Left renal pelvis (tissue), 4 donors: ENCODE measurements at places on chromosomes 16 and 17.

DNA sequence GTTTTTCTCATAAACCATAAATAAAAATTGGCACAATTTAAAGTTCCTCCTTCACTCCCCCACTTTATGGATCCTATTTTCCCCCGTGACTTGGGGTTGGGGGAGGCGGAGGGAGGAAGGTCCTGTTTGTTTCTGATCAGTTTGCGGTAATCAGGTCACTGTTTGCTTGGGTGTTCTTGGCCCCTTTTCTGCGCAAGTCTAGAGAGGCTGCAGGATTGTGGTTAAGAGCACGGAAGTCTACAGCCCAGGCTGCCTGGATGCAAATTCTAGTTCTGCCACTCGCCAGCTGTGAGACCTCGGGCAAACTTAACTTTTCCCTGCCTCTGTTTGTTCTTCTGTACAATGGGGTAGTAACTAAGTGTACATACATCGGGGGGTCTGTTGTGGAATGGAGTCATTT is 12.1 kb downstream of the ATP2C2 start:
- DNase-seq, result no peak

DNA sequence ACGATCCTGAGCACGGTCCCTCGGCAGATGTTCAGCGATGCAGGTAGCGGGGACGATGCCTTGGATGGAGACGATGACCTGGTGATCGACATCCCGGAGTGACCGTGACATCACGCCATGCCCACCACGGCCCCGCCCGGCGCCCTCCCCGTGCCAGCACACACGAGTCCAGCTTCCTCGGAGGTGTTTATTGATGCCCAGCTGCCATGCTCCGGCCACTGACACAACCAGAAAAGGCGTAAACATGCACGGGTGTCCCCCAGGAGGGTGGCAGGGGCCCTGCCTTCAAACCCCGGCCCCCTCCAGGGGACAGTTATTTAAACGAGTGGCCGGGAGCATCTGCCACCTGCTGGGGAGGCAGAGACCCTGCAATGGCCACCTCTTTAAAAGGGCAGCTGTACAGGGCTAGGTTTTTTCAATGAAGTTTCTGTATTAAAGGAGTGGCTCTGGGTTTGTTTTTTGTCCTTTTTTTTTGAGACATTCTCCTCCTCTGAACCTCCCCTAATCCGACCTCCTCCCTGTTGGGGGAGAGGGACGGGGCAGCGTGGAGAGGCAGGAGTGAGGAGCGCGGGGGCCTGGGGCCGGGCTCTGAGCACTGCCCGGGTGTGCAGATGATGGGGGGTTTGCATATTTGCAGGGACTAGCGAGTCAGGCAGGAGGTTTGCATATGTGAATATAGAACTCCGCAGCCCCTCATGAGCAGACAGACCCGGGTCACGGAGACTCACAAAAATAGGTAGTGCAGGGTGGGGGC is 5.3 kb downstream of the DOC2A start:
- no peak for DNase-seq

DNA sequence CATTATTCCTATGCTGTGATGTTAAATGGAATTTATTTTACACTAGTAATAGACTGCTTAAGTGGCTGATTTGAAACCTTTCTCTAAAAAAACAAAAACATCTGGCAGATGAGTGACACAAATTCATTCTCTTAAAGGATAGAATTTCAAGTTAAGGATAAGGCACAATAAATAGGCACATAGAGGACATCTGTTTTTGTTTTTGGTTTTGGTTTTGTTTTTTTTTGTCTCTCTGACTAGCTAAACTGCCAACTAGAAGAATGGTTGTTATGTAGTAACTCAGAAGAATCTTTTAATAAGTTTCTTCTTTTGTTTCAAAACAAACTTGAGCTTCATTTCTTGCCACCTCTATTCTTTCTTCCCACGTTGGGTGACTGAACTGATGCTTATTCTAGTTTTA is 5.1 kb upstream of the VPS4A start:
- no peak for DNase-seq

- peak; percentile 72 for DNase-seq
Measured at GRCh38 chr17:29369831-29370735, 20.1 kb upstream of the TAOK1 start.

DNA sequence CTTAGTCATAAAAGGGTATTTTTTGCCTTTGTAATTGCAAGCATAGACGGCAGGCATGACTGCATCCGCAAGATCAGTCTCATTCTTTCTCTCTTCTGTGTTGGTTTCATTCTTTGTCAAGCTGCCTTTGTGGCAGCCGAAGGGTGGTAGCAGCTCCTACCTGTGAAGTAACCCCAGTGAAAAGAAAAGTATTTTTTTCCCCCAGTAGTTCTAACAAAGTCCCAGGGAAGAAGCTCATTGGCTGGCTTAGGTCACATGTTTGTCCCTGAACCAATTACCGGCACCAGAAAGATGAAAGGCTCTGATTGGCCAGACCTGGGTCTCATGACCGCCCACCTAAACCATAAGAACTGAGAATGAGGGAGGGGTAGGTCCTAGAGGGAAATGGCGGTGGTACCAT is 110.7 kb downstream of the RAP1GAP2 start:
- DNase-seq, result no peak

GRCh38 chr17:1789936-1790335 is 28.1 kb downstream of the SERPINF1 start:
- no peak for DNase-seq

GRCh38 chr17:38605411-38605840 is 326 bp downstream of the SRCIN1 start:
- DNase-seq, result no peak

- no peak for DNase-seq
Measured at GRCh38 chr16:62462971-62463370, 426.7 kb upstream of the CDH8 start.

DNA sequence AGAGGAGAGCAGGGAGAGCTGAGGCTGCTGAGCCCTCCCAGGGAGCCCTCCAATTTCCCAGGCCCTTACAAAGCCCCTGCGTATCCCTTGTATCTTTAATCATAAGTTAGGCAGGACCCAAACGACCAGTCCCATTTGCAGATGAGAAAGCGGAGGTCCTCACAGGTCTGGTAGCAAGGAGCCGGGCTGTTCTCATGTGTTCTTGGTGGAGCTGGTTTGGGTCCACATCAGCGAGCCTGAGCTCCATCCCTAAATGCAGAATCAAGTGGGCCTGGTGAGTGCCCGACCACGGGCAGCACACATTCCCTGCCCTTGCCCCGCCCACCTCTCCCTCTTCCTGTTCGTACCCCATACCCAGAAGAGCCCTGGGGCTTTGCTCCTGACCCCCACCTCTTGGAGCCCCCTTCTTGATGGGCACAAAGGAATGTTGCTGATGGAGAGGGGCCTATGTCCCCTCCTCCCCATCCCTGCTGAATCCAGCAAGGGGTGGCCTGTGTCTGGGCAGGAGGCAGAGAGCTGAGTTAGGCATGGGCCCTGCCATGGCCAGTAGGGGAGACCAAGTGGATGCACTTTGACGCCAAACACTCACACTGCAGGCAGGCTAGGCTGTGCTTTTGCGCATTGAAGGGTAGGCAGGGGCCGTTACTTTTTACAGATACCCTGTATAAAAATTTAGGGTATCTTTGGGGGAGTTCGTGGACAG is 18.3 kb upstream of the ADCY7 start:
- DNase-seq, result no peak

DNA sequence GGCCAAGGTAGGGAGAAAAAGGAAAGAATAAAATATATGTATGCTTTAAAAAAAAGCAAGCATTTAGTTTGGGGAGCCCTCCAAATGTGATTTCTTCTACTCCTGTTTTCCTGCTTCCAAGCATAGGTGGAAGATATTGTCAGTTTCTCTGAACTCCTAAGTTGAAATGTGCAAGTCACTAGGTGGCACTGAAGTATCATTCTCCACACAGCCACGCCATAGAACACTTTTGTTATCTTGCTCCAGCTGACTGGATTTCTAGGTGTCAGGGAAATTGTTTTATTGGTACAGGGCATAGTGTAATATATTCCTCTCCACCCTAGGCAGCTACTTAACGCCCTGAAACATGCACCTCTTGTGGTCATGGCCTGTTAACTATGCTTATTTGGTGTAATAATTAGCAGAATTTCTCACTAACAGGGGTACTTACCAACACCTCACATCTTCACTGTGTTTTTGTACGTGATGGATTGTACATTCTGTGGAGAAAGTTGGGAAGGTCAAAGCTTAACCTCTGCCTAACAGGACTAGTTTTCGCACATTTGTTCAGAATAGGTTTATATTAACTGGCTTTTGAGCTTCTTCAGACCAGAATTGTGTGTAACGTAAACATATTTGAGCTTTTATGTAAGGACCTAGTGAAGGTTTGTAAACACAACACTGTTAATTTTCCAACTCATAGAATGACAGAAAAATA is 69.3 kb downstream of the FTO start:
- DNase-seq, result peak; percentile 69

GRCh38 chr16:74896389-74897370 is 88.2 kb downstream of the WDR59 start:
- DNase-seq, result no peak

DNA sequence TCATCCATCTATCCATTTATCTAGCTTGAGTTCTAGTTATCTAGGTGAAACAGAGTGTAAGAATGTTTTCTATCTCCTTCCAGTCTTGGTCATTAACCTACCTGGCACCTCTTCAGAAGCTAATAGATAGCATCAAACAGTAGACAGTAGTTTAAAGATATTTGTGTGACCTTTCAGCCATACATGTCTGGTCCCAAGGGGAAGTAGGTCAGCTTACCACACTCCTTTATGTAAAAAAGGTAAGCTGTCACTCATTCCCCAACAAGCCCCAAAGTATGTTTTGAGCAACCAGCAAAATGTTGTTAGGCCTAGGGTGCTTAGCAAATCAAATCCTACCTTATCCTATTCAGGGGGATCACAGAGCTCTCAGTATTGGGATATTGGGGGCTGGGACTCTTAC is 3.5 kb downstream of the KRT33B start:
- DNase-seq, result no peak
